Central memory CD8-positive, alpha-beta T cell (primary cell): ENCODE measurements at places on chromosomes 2 and 18.

DNA sequence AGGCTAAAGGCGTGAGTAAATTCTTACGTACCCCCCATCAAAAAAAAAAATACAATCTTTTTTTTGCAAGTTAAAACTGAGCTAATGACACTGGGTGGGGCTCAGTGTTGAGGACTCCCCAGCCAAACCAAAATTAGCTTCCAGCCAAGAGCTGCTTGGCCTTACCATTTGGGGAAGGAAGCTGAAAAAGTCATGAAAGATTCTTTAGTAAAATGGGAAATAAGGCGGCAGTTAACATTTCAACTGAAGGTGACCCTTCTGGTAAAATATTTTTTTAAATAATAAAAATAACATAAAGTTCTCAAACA is 16.4 kb downstream of the SMAD7 start:
- no peak for DNase-seq

GRCh38 chr2:181022652-181023051 is 42.2 kb downstream of the UBE2E3 start:
- no peak for DNase-seq

- DNase-seq, result no peak
These were observed 1233.6 kb upstream of the TMEFF2 start for GRCh38 chr2:193428336-193428818.

GRCh38 chr18:41146301-41146700 is 808.7 kb upstream of the PIK3C3 start:
- no peak for DNase-seq

DNA sequence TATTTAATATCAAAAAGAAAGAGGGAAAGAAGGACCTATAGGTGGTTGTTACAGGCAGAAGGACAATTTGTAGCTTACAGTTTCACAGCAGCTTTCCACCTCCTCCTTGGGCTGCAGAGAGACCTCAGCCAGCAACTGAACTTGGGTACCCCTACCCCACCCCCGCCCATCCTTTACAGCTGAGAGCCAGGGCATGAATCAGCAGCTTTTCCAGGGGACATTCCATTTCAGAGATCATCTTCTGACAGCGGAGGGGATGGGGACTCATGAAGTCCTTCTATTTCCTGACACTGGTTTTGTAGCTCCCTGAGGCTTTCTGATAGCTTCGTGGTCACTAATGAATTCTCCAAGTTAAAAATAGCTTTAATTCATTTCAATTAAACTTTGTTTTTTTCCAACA is 96.4 kb downstream of the ITGB1BP1 start:
- no peak for DNase-seq

GRCh38 chr2:121562269-121563176 is 31.8 kb downstream of the RNU4ATAC start:
- DNase-seq, result no peak

DNA sequence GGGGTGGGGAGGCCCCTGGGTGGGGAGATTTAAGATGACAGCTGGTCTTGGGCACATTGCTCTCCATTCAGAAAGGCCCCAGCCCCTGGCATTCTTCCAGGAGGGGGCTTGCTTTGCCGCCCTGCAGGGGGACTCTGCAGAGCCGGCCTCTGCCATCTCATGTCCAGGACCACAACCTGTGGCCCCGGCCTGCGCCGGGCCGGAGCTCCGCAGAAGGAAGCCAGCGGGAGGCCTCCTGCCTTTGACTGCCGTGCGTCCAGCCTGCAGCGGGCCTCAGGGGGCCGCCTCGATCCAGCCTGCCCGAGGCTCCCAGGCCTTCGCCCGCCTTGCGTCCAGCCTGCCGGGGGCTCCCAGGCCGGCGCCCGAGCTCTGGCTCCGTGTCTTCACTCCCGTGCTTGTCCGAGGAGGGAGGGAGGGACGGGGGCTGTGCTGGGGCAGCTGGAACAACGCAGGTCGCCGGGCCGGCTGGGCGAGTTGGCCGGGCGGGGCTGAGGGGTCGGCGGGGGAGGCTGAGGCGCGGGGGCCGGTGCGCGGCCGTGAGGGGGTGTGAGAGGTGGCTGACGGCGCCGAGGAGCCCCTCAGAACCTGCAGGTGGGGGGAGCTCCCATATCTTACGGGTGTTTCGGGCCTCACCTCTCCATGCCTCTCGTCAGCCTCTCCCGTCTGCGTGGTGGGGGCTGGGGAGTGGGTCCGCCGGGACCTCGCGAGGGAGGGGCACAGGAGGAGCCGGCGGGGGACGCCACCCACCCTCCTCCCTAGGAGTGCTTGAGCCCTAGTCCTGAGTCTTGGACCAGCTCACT is 20.4 kb downstream of the GPC1 start:
- DNase-seq, result no peak

DNA sequence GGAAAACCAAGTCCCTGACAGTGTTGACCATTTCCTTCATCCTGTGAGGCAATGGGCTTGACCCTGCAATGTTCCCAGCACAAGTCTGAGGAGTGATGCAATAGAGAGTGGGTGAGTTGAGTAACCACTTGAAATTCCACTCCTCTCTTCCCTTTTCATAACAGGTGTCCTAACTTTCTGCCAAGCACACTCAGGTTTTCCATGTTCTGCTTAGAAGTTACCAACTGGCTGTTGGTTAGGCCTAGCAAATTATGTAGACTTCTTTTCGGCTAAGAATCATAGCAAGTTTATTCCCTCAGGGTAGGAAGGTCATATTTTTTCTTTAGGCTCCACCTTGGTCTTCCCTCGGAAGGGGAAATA is 11.5 kb downstream of the GNLY start:
- DNase-seq, result no peak

GRCh38 chr2:161471631-161472030 is 55.5 kb downstream of the TBR1 start:
- no peak for DNase-seq
